ENCODE measurements at places on chromosomes 5 and 9. TPM values are rescaled to one million over a fixed set of nuclear protein-coding genes. Genes with fewer than 3 reads are reported as not detected.

DNA sequence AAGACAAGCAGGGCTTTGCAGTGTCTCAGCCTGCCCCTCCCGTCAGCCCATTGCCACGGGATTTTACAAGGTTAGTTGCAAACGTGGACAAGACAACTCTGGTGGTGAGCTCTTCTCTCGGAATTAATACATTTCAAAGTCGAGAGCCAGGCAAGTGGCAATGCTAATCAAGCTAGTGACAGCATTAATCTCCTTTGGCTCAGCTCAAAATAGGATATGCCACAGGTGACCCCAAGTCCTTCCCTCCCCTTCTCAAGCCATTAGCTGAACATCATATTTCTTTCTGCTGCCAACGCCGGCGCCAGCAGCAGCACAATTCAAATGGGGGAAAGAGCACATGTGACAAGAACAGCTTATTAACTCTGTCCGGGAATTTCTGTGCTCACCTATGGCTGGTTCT is 190.1 kb downstream of the ATPSCKMT start:
- no peak for DNase-seq

GRCh38 chr5:18797222-18797621 is 1163.0 kb downstream of the TAF11L14 start:
- no peak for DNase-seq

- DNase-seq, result no peak
Observed at GRCh38 chr5:31361234-31361633, 167.7 kb downstream of the CDH6 start.

DNA sequence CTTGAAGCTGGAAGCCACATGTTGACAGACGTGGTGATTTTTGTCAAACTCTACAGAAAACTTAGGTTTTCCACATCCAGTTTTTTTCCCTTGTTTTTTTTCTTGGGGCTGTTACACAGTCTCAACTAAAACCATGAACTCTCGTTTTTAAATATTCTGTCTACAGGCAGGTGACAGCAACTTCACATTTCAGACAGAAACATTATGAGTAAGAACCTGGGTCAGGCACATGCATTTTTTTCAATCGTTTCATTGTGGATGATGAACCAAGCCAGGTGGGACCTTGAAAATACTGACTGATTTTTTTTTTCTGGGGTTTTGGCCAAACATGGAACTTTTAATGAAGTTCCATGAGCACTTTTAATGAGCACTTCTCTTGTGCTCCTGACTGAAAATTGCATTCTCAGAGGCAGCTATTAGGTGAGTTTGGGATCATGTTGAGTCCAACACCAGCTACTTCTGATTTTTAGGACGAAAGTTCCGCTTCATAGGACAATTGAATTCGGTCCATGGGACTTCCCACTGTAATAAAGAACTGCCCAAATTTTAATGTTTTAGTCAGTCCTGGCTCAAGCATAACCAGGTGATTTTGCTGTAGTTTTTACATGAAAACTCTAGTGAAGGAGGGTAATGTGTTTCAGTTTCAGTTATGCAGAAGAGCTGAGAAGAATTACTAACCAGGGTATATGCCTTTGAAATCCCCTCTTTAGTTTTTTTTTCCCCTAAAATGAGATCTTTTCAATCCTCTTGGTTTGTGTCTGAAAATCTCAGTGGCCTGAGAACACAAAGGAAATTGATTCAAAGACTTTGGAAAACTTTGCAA is 93.2 kb upstream of the ADAMTS16 start:
- DNase-seq, result no peak

DNA sequence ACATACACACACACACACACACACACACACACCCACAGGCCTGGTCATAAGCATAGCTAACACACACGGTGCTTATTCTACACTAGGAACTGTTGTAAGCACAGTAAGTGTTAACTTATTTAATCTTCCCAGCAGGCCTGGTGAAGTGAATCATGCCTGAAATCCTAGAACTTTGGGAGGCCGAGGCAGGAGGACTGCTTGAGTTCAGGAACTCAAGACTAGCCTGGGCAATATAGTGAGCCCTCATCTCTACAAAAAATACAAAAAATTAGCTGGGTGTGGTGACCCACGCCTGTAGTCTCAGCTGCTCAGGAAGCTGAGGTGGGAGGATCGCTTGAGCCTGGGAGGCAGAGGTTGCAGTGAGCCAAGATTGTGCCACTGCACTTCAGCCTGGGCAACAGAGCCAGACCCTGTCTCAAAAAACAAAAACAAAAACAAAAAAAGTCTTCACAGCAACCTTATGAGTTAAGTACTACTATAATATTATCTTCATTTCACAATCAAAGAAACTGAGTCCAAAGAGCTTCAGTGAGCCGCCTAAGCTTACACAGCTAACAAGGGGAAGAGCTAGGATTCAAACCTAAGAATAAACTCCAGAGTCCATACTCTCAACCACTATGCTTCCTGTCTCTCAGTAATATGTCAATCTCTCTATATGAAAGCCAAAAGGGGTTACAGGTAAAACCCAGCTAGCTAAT is 2.3 kb downstream of the MEGF9 start:
- DNase-seq, result peak; percentile 3

DNA sequence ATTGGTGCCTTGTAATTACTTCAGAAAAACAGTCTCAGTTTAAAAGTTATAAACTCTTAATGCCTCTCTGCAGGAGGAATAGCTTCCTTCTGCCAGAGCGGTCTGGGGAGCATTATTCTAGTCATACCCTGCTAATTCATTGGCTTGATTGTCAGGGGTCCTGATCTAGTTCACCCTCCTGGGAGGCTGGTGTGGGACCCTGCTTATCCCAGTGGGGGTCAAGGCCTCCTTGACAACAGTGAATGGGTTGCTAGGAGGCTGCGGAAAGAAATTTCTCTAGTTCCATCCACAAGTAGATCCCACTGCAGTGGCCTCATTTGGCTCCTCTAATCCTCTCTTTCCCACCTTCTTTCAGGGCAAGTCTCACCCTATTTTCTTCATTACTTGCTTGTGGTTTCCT is 105.7 kb downstream of the TMC1 start:
- no peak for DNase-seq

DNA sequence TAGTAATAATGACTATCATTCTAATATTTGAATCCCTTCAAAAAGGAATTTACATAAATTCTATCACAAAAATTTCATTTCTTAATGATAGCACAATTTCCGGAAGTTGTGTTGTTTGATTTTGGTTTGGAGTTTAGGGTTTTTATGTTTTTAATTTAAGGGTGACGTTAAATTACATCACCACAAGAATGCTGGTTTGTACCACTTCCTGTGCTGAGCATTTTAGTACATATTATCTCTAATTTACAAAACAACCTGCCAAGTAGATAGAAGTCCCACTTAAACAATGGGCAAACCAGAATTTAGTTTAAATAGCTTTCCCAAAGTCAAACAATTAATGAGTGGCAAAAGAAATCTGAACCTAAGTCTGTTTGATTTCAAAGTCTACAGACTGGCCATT is 63.4 kb downstream of the DENND1A start:
- DNase-seq, result peak; percentile 31

- DNase-seq, result no peak
Observed at GRCh38 chr5:72034770-72035169, 72.5 kb upstream of the MAP1B start.

The BARHL1 gene
- polyA plus RNA-seq, result not detected

The C5orf52 gene
- not detected for polyA plus RNA-seq

The ADAMTS12 gene
- not detected for polyA plus RNA-seq

Data from naive thymus-derived CD4-positive, alpha-beta T cell (primary cell).